Left renal pelvis (tissue), 4 donors: ENCODE measurements at places on chromosomes 13 and 19. TPM values are rescaled to one million over a fixed set of nuclear protein-coding genes. Genes with fewer than 3 reads are reported as not detected.

DNA sequence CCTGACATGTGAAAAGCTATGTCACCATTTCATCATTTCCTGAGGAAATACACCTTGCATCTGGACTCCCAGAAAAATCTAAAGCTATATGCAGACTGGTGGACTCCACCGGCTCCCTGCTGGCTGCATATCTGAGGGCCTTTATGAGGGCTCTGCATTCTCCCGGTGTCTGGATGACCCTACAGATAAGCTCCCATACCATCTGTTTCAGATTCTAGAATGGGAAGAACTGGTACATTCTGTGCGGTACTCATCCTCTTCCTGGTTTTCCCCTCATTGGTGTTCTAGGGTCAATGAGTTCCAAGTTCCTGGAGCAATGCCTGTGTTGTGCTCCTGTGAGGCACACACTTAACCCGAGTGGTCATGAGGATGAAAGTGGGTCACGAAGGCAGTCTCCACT lies 60.4 kb downstream of the COL4A1 start:
- no peak for DNase-seq

GRCh38 chr13:76965759-76966421 lies 17.6 kb downstream of the ACOD1 start:
- no peak for DNase-seq

GRCh38 chr13:112890316-112891145 lies 78.5 kb upstream of the MCF2L start:
- no peak for DNase-seq

The RB1 gene
- 37.7 TPM for polyA plus RNA-seq

The ATF5 gene
- 17.8 TPM for polyA plus RNA-seq

DNA sequence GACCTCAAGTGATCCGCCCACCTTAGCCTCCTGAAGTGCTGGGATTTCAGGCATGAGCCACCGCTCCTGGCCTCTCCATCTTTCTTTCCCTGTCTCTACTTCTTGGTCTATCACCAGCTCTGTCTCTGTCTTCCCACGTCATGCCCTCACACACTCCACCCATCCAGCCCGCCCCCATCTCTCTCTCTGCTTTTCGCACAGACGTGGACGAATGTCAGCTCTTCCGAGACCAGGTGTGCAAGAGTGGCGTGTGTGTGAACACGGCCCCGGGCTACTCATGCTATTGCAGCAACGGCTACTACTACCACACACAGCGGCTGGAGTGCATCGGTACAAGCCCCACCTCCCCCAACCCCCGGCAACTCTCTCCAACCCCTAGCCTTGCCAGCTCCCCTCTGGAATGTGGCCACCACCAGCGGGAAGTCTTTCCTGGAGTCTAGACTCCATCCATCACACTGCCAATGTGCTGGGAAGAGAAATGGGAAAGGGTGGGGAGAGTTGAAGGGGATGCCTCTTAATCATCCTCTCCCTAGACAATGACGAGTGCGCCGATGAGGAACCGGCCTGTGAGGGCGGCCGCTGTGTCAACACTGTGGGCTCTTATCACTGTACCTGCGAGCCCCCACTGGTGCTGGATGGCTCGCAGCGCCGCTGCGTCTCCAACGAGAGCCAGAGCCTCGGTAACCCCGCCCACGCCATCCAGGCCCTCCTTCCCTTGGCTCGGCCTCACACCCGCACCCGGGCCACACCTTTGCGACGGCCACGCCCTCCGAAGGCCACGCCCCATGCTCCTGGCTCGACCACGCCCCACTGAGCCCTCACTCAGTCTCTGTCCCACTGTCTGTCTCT lies 22.5 kb downstream of the LTBP4 start:
- DNase-seq, result no peak

GRCh38 chr13:50452028-50452427 lies 391.5 kb downstream of the DLEU7 start:
- no peak for DNase-seq

The FOSB gene
- polyA plus RNA-seq, result 4.3 TPM

DNA sequence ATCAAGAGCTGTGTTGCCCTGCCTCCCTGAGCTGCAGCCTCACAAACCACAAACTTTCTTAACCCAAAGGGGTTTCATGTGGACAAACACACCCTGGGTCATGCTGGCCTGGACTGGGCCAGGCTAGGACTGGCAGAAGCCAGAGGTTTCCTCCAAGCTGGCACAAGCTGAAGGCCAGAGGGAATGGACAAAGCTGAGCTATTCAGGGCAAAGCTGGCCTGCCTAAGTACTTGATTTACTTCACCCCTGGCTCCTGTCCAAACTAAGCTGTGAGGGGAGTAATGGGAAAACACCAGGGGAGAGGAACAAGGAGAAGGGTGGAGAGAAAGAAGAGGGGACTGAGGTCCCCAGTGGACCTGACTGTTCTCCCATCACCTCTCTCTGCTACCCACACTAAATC lies 6.2 kb downstream of the CPAMD8 start:
- no peak for DNase-seq

GRCh38 chr19:46903458-46903857 lies 42.7 kb downstream of the ARHGAP35 start:
- no peak for DNase-seq

The B9D2 gene
- polyA plus RNA-seq, result 7.0 TPM

The GPR4 gene
- polyA plus RNA-seq, result 5.1 TPM

DNA sequence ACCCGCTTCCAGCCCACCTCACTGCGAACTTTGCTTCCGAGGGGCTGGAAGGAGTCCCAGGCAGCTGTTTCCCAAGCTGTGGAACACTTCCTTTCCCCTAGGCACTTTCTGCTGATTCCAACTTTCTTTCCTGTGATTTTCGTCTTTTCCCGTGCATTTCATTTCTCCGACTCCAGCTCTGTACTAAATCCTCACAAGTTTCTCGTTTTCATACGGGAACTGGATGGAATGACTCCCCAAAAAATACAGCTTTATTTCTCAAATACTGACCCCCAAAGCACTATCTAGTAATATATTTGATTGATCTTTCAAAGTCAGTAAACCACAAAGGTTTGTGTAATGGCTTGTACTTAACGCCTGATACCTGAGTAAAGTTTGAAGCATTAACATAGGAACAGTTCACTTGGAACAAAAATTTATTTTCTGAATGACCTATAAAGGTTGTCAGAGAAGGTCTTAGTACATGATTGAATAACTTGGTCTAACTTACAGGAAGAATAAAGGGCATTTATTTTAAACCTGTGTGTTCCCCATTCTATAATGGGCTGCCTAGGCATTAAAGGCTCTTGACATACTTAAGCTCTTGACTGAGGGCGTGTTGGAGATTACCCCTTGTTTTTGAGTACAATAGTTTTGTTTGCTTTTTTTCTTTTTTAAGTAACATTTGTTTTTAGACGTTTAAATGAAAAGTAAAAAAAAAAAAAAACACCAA lies 1.3 kb upstream of the PCDH9 start:
- no peak for DNase-seq

DNA sequence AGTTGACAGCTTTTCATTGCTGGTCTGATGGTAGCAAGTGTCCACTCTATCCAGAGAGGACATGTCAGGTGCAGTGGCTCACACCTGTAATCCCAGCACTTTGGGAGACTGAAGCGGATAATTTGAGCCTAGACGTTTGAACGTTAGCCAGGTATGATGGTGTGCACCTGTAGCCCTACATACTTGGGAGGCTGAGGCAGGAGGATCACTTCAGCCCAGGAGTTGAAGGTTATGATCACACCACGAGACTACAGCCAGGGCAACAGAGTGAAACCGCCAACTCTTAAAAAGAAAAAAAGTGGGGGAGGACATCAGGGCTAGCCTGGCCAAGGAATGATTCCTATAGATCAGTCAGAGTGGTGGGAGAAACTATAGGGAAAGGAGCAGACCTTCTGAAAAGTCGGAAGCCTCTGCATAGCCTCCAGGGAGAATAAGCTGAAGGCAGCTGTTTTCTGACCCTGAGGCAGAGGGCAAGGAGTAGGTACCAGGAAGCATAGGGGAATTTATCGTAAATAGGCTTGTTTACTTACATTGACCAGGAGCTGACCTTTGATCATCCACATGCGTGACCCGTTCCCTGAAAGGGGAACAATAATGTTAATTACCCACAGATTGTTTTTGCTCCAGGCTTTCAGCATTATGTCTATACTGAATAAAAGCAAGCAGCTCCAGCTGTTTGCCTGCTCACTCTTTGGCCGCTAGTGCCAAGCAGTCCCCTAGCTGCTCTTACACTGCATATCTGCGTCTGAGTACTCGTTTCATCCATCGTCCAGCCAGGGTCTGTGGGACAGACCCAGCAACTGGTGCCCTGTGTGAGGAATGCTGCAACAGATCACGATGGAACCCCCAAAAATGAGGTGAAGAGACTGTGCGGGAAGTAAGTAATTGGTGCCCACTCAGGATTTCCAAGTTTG lies 161.6 kb downstream of the RNF17 start:
- no peak for DNase-seq

The LGALS14 gene
- not detected for polyA plus RNA-seq

The TEX29 gene
- polyA plus RNA-seq, result 0.36 TPM
